ENCODE measurements at places on chromosomes 3 and 15.
A peak's percentile ranks its signal among the peaks of the same experiment; 100 is the strongest.

DNA sequence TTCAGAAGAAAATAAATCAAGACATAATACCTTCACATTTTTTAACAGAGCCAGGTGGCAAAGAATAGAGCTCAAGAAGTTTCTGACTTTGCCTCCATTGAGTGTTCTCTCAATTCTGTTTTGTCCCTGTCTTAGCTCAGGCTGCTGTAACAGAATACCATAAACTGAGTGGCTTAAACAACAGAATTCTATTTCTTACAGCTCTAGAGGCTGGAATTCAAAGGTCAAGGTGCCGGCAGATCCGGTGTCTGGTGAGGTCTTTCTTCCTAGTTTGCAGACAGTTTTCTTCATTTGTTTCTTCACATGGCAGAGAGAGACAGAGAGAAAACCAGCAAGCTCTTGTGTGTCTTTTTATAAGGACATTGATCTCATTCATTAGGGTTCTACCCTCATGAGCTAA is 25.6 kb downstream of the IQCH start:
- no peak for DNase-seq

DNA sequence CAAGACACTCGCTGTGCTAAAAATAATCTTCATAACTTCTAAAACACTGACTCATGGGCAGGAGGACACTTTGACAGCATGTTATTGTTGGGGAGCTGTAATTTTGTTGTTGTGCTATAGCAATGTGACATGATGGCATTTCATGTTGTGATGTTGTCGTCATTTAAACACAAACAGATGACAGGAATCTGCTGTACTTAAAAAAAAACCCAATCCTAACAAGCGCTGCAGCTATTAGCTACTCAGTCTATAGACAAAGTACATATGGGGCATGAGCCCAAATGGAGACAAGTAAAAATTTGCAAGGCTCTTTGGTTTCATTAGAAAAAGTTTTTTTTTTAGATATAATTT is 828 bp upstream of the ATOSA start:
- no peak for DNase-seq

DNA sequence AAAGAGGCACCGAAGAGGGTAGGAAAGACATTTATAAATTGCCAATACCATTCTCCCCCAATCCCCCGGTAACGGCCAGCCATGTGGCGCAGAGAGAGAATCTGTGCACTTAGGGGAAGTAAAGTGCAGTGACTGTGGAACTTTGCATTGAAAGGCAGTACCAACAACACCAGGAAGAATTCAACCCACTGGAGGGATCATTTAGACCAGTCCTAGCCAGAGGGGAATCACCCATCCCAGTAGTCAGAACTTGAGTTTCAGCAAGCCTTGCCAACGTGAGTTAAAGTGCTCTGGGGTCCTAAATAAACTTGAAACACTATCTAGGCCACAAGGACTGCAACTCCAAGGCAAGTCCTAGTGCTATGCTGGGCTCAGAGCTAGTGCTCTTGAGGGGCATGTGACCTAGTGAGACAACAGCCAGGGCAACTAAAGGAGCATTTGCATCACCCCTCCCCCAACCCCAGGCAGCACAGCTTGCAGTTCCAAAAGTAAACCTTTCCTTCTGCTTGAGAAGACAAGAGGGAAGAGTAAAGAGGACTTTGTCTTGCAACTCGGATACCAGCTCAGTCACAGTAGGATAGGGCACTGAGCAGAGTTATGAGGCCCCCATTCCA is 15.0 kb downstream of the CEP70 start:
- no peak for DNase-seq

DNA sequence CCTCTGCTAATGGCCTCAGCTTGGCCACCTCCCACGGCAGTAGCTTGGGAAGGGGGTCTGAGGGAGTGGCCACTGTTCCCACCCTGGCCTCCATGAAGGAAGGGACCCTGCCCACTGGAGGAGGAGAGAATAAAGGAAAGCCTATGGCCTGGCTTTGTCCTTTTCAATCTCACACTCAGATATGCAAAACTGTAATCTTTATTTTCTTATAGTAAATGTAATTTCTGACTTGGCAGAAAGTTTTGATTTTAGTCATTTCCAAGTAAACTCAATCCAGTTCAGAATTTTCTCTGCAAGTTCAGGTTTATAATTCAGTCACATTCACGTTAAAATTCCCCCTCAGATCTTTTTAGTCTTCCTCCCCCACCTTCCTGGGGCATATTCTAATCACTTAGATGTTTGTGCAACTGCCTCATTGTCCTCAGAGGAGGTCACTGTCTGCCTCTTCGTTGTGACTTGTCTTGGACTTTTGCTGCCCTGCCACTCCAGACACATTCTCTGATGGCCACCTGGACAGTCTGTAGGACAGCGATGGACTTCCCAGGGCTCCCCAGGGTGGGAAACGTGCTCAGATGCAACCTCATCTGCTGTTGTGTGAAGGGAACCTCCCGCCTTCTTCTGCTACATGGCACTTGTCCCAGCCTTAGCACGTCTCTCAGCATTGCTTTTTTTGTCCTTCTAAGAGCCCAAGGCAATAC is 222.8 kb upstream of the TBL1XR1 start:
- DNase-seq: no peak

GRCh38 chr15:98648654-98649471 is 524 bp downstream of the IGF1R start:
- DNase-seq: no peak

DNA sequence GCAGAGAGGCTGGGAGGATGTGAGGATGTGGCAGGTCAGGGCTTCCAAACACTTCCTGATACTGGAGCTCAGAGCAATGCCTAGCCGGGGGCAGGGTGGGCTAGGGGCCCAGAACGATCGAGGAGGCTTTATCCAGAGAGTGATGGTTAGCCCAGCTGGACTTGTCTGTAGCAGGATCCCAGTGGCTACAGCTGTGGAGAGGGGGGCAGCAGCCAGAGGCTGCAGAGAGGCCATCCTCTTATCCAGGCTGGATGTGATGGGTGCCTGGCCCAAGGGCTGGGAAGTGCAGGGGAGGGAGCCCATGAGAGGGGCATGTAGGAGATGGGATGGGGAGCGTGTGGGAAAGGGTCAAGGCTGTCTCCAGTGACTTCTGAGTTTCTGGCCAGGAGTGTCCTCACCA is 4.6 kb downstream of the PARP3 start:
- DNase-seq: no peak

- DNase-seq: no peak
These were observed 24.3 kb upstream of the CAV3 start for GRCh38 chr3:8709287-8709686.

DNA sequence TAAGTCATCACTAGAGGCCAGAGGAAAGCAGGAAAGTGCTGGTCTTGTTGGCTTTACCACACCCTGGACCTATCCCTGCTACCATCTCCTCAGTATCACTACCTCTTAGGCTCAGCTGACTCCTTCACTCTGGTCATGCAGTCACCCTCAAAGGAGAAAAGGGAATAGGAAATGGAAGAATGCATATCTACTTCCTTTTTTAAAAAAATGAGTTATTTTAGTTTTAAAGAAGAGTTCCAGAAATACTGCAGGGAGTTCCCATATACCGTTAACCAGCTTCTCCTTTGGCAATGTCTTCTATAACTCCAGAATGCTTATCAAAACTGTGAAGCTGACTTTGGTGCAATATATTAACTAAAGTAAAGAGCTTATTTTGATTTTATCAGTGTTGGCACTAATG is 688.6 kb downstream of the DIPK2A start:
- DNase-seq: no peak

- DNase-seq: no peak
These were observed 50.2 kb upstream of the VILL start for GRCh38 chr3:37940242-37940908.

DNA sequence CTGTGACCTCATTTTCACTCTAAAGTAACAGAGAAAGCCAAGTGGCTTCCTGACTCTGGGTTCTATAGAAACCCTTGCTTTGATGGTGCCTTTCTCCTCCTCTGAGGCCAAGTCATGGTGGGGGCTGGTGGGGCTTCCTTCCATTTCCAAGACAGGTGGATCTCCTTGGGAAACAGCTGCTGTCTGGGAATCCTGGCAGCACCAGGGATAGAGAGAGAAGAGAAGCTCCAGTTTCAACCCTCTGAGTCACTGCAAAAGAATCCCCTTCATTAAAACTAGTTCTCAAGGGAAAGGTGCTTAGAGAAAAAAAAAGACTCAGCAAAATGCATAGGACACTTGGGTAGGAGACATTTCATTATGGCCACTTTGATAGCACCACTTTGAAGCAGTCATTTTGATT is 614.4 kb downstream of the FHIT start:
- DNase-seq: peak; percentile 11

DNA sequence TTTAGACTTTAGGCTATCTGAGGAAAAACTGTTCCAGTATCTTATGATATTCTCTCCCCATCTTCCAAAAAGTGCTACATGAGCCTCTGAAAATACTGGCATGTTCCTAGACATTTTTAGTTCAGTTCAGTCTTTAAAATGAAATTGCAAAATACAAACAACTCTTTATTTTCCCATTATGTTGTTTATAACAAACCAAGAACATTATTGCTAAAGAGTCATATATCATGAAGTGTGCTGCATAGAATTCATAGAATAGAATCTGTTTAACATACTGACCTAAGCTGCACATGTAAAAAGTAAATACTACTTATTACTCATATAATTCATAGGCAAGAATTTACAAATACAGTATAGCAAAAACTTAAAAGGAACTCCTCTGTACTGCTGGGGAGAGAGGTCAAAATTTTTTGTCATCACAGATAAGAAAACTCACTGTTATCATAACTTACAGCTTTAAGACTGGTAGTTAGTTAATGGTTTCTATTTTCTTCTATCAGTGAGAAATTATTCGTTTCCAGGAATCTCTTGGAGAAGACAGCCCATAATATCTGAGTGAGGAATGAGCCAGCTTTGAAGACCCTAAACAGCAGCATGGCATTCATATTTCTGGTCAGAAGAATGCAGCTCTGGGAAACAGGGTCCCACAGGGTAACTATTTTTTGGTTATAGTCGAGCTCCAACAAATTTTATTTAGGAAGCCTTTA is 32.2 kb downstream of the FILIP1L start:
- DNase-seq: no peak

GRCh38 chr15:60913900-60914299 is 315.2 kb downstream of the RORA start:
- no peak for DNase-seq

GRCh38 chr3:187191271-187191670 is 6.0 kb upstream of the RTP1 start:
- DNase-seq: no peak

GRCh38 chr15:33074942-33075341 is 119.6 kb downstream of the FMN1 start:
- DNase-seq: no peak

DNA sequence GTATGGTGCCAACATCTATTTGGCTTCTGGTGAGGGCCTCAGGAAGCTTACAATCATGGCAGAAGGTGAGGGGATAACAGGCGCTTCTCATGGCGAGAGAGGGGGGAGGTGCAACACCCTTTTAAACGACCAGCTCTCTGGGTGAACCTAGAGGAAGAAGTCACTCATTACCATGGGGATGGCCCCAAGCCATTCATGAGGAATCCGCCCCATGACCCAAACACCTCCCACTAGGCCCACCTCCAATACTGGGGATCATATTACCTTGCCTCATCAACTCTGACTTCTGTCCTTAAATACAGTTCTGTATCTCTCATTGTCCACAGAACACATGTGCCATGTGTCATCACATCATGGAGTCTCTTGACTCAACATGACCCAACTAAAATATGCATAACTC is 37.5 kb upstream of the CLRN1 start:
- no peak for DNase-seq

DNA sequence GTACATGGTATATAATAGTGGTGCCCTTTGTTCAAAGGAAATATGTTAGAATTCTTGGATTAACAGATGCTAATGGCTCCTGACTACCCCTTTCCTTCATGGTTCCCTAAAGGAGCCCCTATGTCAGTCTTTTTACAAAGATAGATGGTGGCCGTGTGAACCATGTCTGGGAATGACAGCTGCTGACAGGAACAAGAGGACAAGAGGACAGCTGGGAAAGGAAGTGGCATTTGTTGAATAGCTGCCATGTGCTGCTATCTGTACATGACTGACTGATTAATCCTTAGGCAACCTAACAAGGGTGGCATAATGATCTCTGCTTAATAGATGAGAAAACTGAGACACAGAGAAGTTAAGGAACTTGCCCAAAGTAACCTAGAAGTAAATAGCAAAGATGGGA is 321.7 kb downstream of the ZNF621 start:
- DNase-seq: no peak

GRCh38 chr3:36993326-36994283 is at the start of gene MLH1:
MLH1 (plus strand) TSS chr3:36993518; CDS start chr3:36993548, 30 bp downstream.
- DNase-seq: peak; percentile 100

GRCh38 chr3:58411036-58411435 is 22.6 kb downstream of the PDHB start:
- DNase-seq: no peak

DNA sequence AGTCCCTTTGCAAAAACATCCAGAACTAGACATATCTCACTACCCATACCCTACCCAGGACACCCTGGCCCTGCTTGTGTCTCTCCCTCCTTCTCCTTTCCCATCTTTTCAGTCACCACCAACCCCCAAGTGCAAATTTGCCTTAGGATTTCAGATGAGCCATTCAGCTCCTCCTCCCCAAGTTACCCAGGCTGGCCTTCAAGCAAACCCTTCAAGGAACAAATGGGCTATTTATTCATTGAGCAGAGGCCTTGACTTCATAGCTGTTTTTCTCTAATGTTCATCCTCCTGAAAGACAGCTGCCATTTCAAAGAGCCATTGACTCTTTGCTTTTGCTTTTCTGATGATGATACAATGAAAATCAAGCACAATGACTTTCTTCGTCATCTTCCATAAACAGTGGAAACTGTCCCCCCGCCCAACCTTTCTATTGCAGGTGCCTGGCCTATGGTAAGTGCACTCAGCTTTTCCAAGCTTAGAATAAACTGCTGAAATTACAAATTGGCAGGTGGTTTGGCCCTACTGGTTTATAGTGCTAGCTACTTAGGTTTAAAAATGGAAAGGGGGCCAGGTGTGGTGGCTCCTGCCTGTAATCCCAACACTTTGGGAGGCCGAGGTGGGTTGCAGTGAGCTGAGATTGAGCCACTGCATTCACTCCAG is 26.1 kb upstream of the KLHL6 start:
- DNase-seq: no peak

DNA sequence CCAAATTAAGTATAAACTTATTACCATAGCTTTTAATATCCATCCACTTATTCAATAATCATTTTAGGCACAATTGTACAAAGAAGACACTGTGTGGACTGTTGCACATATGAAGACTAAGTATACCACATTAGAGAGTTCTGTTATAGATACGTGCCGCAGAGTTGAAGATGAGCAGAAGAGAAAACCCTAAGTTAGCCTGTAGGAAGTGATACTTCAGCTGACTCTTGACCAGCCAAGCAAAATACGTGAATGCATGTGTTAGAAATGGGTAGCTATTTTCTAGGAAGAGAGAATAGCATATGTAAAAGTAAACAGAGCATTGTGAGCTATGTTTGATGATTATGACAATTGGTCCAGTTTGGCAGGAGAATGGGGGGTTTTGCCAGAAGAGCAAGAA is 272.0 kb upstream of the ATP11B start:
- DNase-seq: no peak
